GM20000 (cell line): ENCODE measurements at places on chromosomes 3 and 15.

DNA sequence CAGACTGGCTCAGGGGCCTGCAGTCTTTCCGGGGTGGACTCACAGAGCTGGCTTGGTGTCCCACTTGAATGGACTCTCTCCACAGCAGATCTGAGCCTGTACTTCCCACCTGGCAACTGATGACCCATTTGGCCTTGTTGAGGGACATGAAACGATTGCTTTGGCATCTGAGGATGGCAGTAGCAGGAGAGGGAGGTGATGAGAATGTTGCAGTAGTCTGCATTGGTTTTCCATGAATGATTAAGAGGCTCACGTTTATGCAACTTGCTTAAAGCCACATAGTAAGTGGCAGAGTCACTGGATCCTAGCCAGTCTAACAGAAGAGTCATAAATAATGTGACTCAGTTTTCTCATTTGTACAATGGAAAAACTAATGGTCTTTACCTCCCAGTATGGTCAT is 21.9 kb downstream of the IL20RB start:
- no peak for DNase-seq

DNA sequence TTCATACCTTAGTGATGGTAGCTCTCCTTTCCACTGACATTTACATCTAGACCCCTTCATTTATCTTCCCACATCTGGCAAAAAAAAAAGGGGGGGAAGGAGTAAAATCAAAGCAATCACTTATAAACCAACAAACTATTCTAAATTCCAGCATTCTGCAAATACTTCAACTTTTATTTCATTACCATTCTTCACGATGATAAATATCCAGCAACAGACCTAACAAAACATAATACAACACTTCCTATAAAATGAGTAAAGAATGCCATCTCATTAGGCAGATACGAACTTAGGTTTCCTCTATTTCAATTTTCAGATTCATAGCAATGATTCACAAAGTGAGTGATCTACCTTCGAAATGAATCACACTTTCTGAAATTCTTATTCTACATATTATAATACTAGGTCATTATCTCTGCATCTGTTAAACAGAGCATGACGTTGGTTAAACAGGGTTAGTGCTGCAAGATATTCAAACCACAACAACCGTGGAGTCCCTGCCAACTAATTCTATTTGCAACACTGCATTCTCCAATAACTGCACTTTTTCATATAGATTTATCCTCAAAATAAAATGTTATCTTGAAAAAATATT is at the start of gene LRRFIP2:
Gene LRRFIP2 (minus strand): TSS at position 51 of the 595 bp plus-strand sequence. CDS start 25,599 bp downstream, outside the sequence.
- DNase-seq: peak; percentile 62

DNA sequence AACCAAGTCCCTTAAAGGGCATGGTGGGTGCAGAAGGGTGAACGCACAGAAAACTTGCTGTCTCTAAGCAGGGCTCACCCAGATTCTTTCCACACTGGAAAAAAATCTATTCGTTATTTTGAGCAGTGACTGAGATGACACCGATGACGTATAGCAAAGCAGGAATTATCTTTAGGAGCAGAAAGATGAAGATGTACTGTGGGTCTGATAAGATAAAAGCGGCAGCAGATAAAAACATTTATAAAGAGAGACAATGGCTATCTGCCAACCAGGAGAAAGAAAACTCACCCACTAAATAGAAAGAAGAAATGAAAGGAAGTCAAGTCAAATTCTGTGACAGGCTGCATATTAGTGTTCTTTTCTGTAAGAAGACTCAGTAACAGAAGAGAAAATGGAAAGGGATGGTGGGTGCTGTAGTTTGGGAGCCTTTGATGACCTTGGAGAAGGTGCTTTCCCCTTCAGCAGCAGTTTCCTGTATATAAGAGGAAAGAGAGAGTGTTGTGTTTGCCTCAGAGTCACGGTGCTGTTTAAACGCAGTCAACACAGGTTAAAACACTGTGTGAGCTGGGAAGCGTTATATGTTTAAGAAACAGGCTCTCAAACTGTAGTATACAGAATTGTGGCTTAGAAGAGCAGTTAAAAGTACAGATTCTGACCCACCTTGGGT is 111.6 kb downstream of the AQP9 start:
- no peak for DNase-seq

DNA sequence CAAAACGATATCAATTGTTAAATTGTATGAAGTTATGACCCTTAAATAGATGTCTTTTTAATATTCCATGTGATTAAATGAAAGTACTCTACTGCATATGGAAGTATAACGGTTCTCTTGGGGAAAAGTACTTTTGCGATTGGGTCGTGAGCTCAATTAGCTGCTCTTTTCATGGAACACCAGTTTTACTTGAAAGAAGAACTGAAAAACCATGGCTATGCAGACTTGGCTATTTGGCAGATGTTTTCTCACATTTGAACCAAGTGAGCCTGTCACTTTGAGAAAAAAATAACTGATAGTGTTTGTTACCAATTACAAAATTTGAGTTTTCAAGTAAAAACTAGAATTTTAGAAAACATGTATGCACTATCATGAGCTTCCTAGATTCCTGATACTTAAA is 5.9 kb upstream of the INAFM2 start:
- no peak for DNase-seq

- DNase-seq: no peak
These were observed 11.7 kb downstream of the PXYLP1 start for GRCh38 chr3:141243271-141243707.

GRCh38 chr3:159763011-159763601 is 225.5 kb upstream of the IL12A start:
- peak; percentile 59 for DNase-seq

- DNase-seq: no peak
These were observed 81.9 kb downstream of the EBLN2 start for GRCh38 chr3:73143401-73143800.

DNA sequence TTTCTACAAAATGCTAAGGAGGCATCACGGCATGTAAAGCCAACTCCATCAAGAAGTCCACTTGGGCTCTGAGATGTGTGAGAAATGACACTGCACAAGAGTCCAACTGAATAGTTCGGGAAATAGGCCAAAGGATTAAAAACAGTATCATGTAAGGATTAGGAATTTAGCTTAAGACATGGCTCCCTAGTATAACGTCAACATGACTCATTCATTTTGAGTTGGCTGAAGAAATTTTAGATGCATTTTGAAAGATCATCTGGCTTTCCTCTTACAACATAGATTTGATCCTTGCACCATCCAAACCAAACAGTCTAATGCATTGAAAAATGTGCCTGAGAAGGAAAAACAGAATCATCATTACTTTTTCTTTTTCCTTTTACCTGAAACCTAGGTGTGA is 109.3 kb upstream of the MME start:
- no peak for DNase-seq

GRCh38 chr3:5017925-5018531 is 38.8 kb downstream of the BHLHE40 start:
- DNase-seq: no peak

DNA sequence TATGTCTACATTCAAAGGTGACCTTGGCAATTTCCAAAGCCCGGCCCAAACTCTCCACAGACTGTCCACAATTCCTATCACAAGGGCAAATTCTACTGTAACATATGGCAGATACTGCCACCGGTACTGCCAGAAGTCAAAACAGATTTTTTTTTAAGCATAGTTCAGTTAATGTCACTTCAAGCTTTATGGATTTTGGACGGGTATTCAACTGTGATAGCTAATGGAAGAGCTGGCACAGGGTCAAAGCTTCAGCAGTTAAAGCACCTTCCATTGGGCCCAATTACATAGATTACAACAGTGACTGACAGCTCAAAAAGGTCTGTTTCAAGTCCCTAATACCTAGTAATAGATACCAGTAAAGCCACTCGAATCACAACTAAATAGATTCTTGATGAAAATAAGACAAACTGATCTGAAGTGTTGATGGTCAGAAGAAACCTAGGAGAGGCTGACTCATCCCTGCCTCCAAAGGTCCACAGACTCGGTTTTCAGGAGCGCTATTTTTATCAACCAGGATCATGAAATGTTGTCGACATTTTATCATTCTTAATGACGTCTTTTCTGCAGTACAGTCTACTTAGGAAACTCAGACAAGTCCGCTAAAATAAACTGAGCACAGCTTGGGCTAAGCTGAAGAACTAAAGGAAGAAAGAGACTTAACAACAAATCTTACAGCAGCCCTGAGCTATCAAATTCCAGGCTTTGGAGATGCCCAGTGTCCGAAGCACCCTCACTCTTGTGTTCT is 38.7 kb downstream of the ANXA2 start:
- no peak for DNase-seq

- no peak for DNase-seq
These were observed 34.6 kb upstream of the SPRED1 start for GRCh38 chr15:38217788-38218609.

DNA sequence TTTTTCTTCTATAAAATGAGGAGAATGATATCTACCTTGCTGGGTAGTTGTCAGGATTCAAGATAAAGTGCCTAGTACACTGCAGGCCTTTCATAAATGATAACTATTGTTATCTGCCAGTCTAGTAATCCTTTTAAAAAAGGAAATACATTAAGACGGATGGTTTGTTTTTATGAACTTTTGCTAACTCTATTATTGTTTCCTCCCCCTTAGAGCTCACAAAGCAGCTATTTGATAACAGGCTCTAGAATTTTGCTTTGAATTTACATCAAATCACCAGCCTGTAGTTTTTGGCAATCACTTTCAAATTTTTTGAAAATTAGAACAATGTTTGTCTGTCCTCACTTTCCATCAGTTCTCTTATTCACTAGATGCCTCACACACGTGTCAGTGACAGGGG is 39.8 kb downstream of the BLM start:
- no peak for DNase-seq

GRCh38 chr3:197088370-197088769 is 58.8 kb upstream of the MELTF start:
- peak; percentile 5 for DNase-seq

GRCh38 chr3:70028361-70028760 is 28.8 kb downstream of the SAMMSON start:
- DNase-seq: no peak

DNA sequence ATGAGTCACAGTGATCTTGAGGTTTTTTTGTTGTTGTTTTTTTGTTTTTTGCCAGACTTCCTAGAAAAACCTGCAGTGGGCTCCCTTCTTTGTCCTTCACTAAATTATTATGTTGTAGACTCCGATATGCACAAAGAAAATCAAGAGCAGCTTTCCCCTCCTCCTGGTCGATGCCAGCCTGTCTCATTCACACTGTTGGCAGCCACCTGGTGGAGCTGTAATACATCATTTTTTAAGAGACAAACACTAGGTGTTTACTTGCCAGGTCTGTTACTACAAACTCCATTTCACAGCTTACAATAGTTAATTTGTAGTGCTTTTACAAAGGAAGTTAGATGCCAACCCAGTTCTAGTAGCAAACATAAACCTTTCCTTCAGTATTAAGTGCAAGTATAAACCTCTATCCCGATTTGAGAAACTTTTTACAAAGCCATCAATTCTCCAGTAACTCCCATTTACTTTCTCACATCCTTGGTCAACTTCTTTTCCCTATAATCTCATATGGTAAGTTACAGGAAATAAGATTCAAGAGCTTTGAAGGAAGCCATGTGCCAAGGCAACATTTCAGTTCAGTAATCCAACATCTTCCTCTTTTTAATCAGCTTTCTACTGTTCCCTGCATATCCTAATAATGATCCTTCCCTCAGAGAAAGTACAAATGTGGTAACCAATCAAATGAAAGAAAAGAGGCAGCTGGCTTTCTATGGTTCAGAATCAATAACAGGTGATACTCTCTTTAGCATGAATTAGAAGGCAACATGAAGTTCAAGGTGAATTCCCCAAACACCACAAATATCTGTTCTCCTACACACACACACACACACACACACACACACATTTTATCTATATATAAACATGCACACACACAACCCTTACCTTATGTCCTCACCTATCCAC is 14.0 kb downstream of the AAGAB start:
- DNase-seq: peak; percentile 17

DNA sequence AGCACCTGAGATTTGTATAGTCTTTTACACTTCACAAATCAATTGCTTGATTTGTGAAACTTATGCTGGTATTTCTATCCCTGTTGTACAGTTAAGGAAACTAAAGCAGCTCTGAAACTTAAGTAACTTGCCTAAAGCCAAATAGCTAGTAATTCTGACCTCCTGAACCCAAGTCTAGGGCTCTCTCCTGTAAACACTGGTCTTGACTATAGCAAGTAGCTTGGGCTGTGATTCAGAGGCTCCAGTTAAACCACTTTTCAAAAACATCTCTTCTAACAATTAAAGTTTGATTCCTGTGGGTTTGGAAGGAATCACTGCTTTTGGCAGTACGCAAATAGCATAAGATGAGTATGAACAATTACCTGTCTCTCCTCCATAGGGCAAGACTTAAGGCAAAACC is 18.5 kb upstream of the CMTM8 start:
- no peak for DNase-seq

GRCh38 chr3:21517184-21517583 is 233.8 kb downstream of the ZNF385D start:
- DNase-seq: no peak

DNA sequence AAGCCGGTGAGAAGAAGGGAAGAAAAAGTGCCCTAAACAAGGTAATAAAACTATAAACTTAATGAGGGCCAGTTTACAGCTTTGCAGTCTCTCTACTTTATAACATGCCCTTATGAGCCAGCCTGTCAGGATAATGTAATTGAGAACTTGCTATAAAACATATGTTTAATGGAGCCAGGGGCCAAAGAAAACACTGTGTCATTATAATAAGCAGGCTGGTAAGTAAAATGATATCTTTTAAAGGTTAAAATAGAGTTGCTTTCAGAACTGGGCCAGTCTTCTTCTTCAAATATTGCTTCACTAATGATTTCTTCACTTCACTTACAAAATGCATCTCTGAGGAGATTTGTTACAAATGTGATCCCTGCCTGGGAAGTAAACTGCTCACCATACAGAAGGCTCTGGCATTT is 192.5 kb downstream of the SHOX2 start:
- DNase-seq: no peak

DNA sequence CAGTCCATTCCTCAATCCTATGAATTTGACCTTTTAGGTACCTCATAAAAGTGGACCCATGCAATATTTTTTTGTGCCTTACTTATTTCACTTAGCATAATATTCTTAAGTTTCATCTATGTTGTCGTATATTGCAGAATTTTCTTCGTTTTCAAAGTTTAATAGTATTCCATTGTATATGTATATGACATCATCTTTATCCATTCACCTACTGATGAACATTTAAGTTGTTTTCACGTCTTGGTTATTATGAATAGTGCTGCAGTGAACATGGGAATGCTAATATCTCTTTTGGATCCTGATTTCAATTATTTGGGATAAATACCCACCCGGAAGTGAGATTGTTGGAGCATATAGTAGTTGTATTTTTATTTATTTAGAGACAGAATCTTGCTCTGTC is 65.1 kb downstream of the AP4E1 start:
- DNase-seq: no peak

DNA sequence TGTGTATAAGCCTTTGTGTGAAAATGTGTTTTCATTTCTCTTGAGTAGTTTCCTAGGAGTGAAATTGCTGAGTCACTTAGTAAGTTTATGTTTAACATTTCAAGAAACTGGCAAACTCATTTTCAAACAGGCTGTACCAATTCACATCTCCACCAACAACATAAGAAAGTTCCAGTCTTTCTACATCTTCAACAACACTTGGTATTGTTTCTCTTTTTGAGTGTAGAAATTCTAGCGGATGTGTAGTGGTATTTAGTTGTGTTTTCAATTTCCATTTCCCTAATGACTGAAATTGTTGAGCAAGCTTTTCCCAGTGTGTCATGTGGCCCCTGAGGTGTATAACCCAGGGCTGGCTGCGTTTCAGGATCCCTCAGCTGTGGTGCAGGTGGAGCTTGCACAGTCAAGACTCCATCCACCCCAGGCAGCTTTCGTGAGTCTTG is 258.5 kb downstream of the PDCD6IP start:
- no peak for DNase-seq

GRCh38 chr15:71385026-71385425 is 269.8 kb downstream of the THSD4 start:
- no peak for DNase-seq
